Foreskin keratinocyte (primary cell): ENCODE measurements at places on chromosomes 12 and 14. TPM values are rescaled to one million over a fixed set of nuclear protein-coding genes. Genes with fewer than 3 reads are reported as not detected.

GRCh38 chr12:72264548-72265175 is 7.5 kb upstream of the TRHDE start:
- DNase-seq, result no peak

DNA sequence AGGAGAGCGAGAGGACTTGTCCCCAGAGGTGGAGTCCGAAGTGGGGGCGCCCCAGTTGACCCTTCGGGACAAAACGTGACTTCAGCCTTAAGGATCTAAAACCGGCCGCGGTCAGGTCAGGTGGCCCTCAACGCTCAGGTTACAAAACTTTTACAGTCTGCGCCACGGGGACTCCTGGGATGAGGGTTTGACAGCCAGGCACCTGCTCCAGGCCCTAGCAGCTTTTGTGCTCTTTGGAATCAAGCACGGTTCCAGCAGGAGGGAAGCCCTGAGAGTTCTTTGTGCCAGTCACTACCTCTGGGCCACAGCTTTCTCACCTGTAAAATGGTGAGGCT is 337 bp downstream of the ZC2HC1C start:
- no peak for DNase-seq

- no peak for DNase-seq
Observed at GRCh38 chr14:103231376-103232019, 102.5 kb upstream of the EIF5 start.

- DNase-seq, result no peak
Observed at GRCh38 chr14:51869411-51870100, 9.1 kb downstream of the GNG2 start.

DNA sequence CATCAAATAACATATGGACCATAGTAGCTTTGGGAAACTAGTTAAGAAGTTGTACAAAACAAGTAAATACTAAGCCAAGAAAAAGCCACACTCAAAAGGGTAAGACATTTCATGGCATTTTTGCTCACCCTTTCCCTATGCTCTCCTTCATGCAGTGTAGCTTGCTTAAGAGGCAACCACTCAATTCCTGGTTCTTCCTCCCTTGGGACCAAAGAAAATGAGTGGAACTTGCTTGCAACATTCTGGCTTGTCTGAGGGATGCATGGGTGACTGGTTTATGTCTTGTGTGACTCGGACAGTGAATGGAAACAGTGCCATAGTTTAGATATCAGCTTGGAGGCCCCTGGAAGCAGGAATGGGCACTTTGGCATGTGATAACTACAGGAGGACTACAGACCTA is 252.0 kb upstream of the ARID2 start:
- no peak for DNase-seq

- DNase-seq, result no peak
Observed at GRCh38 chr12:52212701-52213563, 20.1 kb upstream of the KRT7 start.

- DNase-seq, result peak; percentile 69
Observed at GRCh38 chr12:94100990-94101737, 47.2 kb upstream of the PLXNC1 start.

DNA sequence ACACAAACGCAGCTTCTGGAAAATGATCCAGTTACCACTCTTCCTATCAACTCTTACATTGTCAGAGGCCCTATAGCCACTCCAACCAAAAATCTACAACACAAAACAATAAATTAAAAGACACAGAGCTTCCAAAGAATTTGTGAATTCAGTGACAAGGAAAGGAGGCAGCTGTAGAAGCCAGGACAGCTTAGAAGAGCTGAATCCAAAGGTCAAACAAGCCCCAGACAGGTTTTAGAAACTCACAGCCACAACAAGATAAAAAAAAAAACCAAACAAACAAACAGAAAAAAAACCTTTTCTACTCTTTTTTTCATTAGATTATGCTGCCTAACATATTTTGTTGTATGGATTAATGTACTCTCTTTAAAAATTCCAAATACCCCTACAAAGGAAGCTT is 94.4 kb downstream of the KIF21A start:
- no peak for DNase-seq

GRCh38 chr12:125983094-125983783 is 918.0 kb downstream of the AACS start:
- DNase-seq, result peak; percentile 91

DNA sequence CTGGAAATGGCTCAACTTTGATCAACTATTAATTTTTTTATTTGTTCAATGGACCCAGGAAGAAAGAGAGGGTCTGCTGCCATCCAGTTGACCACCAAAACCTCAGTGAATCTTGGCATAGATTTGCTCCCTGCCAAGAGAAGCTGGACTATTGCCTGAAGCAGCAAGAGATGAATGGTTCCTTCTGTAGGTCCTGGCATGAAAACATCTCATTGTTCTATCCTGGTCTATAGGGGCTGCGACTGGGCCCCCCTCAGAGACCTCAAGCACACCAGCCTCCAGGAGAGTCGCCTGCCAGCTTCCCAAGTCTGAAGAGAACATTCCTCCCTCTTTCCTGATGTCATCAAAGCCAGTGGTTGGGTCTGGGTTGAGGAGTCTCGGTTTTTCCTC is 204.9 kb downstream of the TMX1 start:
- DNase-seq, result no peak

DNA sequence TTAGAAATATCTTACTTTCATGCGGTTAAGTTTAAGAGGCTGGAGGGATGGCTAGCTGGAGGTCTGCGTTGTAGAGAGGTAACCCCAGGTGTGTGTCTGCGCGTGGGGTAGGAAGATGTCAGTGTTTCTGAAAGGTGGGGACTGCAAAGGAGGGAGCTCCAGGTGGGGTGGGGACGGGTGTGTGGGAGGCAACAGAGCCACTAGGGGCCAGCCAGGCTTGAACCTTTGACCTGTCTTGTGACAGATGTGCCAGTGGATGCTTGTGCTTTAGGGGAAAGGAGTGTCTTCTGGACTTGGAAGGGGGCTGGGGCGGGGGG is 841 bp downstream of the GLI1 start:
- DNase-seq, result no peak

DNA sequence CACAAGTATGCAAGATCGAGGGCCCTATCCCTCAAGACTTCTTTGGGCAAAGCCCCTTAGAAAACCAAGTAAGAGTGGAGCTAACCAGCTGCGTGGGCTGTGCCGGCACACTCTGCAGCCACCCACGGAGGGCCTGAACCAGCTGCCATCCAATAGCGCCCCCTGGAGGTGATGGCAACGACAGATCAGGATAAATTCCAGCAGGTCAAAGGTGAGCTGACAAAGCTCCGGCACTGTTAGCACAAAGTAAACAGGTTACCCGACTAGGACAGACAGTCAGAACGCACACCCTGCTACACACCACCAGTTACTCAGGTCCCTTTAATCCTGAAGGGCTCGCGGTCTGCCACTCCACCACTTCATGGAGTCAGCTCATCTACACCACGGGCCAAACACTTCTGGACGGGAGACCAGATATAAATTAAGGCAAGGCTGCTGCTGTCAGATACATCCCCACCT is 4.9 kb downstream of the ZBTB39 start:
- no peak for DNase-seq

- no peak for DNase-seq
Observed at GRCh38 chr14:50139192-50139591, 22.8 kb upstream of the VCPKMT start.

- DNase-seq, result no peak
Observed at GRCh38 chr14:56806760-56807159, 3.5 kb downstream of the OTX2 start.

DNA sequence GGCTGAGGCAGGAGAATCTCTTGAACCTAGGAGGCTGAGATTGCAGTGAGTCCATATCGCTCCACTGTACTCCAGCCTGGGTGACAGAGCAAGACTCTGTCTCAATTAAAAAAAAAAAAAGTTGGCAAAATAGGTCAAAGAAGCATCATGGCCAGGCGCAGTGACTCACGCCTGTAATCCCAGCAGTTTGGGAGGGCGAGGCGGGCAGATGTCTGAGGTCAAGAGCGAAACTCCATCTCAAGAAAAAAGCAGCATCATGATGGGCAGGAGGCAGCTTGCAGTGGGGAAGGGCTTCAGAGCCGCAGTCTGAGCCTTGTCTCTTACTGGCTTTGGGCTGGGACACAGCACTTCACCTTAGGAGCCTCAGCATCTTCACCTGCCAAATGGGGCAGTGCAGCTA is 21.4 kb downstream of the TEAD4 start:
- DNase-seq, result no peak

DNA sequence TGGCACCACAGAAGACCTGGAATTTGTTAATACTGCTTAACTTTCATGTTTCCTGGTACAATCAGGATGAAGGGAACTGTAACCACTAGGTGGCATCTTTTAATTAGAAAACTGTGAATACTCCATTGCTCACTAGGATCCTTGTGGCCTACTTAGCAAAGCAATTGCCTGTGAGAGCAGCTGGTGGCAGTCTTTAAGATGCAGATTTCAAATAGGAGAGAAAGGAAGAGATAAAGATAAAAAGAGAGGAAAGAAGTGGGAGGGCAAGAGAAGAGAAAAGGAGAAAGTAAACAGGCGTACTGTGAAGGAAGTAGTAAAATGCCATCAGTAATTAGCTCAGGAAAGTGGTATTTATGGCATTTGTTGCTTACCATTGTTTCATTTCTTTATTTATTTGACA is 114.5 kb downstream of the RAD51B start:
- peak; percentile 73 for DNase-seq

DNA sequence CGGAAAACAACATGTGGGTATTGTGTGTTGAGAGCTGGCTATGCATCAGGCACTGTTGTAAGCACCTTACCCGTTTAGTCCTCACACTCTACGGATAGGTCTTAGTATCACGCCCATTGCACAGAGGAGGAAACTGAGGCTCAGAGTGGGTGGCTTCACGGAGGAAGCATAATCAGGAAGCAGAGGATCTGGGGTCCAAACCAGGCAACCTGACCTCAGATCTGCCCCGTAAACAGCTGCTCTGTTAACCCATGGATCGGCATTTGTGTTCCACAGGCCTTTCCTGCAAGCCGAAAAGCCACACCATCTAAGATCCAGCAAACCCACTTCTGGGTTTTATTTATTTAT is 107.9 kb downstream of the SCARB1 start:
- no peak for DNase-seq

Gene SPIC
- total RNA-seq, result not detected in 2 replicates

Gene TAS2R19
- 0.49 and 0.61 TPM in 2 replicates for total RNA-seq

Gene PZP
- total RNA-seq, result not detected in 2 replicates

Gene SLC6A12
- total RNA-seq, result not detected in 2 replicates

Gene RNASE1
- not detected in 2 replicates for total RNA-seq

Gene SLC8A3
- 0.04 TPM in 1 of 2 replicates, not detected in the other for total RNA-seq

Gene MLEC
- total RNA-seq, result 85.0 and 90.5 TPM in 2 replicates

Gene ADCY4
- 0.49 and 1.1 TPM in 2 replicates for total RNA-seq
